ENCODE measurements at places on chromosomes 3 and 15. TPM values are rescaled to one million over a fixed set of nuclear protein-coding genes. Genes with fewer than 3 reads are reported as not detected.

EPHB3 gene
- 0.51 TPM for polyA plus RNA-seq

FES gene
- 23.3 TPM for polyA plus RNA-seq

LRRC2 gene
- polyA plus RNA-seq: 10.7 TPM

IREB2 gene
- polyA plus RNA-seq: 6.8 TPM

TGM5 gene
- polyA plus RNA-seq: 0.10 TPM

All from heart right ventricle (tissue), 16 donors.